ENCODE measurements at places on chromosomes 6 and 20.

GRCh38 chr6:2503816-2504494 lies 246.8 kb downstream of the MYLK4 start:
- H3K36me3 ChIP-seq, result no peaks in the 10 kb centered on the region
- H3K27ac ChIP-seq, result no peak overlapping the region
- H3K4me3 ChIP-seq, result no peak overlapping the region
- H3K27me3 ChIP-seq, result peaks cover 34% of the 10 kb centered on the region

GRCh38 chr20:14959506-14960475 lies 622.4 kb upstream of the FLRT3 start:
- H3K36me3 ChIP-seq, result no peaks in the 10 kb centered on the region
- no peak overlapping the region for H3K4me3 ChIP-seq
- DNase-seq, result no peak
- no peaks in the 10 kb centered on the region for H3K27me3 ChIP-seq
- H3K27ac ChIP-seq, result no peak overlapping the region

DNA sequence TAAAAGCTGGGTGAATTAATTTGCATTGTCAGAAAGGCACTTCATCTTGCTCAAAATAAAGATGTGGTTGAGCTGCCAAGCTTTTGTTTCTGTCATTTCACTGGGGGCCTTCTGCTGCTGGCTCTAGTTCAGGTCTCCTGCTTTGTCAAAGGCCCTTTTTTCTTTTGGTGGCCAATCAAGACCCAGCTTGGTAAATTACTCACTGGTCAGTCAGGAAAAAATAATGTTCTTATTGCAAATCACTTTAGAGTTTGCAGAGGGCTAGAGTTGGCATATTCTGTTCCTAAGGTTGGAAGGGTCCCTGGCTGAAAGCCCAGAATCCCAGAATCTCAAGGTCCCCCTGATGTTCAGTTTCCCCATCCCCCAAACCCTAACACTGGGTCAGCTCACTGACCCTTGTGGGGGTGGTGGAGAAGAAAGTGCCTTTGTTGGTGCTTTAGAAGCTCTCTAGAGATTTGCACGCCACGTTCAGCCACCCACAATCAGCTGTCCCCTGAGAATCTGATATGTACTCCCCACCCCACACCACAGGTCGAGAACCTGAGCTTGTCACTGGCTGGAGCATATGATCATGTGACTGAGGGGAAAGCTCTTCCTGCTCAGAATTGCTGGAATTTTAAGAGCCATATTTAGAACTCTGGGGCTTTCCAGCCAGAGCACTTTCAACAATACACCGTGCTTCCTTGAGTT lies 21.7 kb upstream of the BNIP5 start:
- H3K36me3 ChIP-seq, result peaks cover 7% of the 10 kb centered on the region
- H3K4me1 ChIP-seq, result peaks cover 20% of the 10 kb centered on the region
- H3K27ac ChIP-seq, result no peak overlapping the region
- no peak for DNase-seq
- H3K4me3 ChIP-seq, result no peak overlapping the region

DNA sequence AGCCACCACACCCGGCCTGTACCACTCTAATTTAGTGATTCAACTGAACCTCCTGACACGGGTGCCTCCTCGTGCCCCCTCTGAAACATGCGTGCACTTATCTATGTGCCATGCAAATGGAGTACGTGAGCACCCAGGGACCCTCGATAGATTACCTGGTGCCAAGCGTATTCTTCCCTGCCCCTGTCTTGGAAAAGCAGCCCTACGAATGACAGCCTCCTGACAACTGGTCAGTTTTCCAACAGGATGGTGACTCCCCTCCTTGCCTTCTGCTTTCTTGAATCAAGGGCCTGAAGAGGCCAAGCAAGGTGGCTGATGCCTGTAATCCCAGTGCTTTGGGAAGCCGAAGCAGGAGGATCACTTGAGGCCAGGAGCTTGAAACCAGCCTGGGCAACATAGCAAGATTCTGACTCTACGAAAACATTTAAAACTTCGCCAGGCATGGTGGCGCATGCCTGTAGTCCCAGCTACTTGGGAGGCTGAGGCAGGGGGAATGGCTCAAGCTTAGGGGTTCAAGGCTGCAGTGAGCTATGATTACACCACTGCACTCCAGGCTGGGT lies 25.4 kb upstream of the SYNJ2 start:
- DNase-seq, result no peak
- H3K4me3 ChIP-seq, result no peak overlapping the region
- peaks cover 5% of the 10 kb centered on the region for H3K27me3 ChIP-seq
- peaks cover 6% of the 10 kb centered on the region for H3K4me1 ChIP-seq

- H3K4me3 ChIP-seq, result no peak overlapping the region
- H3K36me3 ChIP-seq, result no peaks in the 10 kb centered on the region
- DNase-seq, result no peak
- peaks cover 16% of the 10 kb centered on the region for H3K27me3 ChIP-seq
These were observed 243.1 kb downstream of the ALDH8A1 start for GRCh38 chr6:134706806-134707205.

DNA sequence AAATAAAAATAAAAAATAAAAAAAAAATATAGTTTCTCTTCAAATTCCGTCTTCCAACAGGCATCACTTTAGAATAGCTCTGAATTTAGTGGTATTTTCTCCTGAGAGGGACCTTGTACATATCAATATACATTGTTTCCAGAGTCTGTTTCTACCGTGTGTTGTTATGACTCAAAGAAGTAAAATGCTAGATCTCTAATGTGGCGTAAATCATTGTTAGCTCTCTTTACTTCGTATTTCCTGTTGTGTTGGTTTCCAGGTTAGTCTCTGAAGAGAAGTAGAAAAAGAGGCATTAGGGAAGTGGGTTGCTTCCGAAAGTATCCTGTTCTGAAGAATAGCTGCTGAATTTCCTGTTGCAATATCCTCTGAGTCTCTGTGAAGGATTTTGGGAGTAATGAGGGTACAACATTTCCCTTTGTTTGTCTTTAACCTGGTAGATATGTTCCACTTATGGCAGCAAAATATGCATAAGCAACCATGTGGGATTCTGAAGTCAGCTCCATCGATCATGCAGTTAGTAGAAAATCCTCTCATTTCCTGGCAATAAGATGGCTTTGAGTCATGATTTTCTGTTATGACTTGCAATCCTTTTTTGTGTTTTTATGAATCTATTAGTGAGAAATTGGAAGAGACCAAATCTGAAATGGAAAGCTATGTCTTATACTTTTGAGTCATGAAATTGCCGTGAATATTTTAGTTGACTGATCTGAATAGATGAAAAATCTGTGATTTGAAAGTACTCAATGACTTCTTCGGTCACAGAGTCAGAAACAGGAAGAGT lies 42.0 kb upstream of the MCHR2 start:
- no peaks in the 10 kb centered on the region for H3K27me3 ChIP-seq
- no peak overlapping the region for H3K27ac ChIP-seq
- no peaks in the 10 kb centered on the region for H3K4me1 ChIP-seq
- DNase-seq, result no peak
- H3K4me3 ChIP-seq, result no peak overlapping the region

DNA sequence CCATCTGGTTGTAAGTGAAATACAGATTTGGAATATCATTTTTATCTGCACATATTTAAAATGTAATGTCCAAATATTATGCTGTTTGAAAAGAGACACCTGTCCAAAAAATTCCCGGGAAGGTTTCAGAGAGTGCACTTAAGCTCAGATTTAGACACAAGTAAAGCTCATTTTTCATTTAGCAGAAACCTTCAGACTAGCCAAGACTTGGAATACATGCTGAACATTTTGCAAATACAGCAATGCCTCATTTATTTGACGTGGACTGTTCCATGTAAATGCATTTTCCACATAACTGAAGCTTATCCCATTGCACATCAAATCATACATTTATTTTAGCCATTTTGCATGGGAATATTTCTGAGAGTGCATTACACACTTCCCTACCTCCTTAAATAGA lies 280.7 kb downstream of the ZNF217 start:
- H3K27me3 ChIP-seq, result peaks cover 3% of the 10 kb centered on the region
- no peak for DNase-seq
- no peak overlapping the region for H3K4me3 ChIP-seq
- no peaks in the 10 kb centered on the region for H3K36me3 ChIP-seq
- H3K27ac ChIP-seq, result no peak overlapping the region

DNA sequence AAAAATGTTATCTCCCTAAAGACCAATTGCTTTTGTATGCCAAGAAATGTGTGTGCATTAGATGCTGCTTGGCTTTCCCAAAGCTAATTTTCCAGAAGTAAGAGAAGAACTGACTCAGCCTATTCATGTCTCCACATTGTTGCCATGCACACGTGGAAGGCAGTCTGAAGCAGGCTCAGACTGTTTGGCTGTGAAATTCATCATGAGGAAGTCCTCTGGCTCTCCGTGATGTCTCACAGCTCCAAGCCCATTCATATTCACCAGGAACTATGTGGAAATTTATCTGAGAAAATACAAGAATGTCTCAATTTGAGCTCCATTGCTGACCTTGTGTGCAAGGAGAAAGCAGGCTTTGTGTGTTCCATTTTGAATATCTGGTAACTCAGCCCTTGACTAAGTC lies 1022.2 kb upstream of the GJE1 start:
- H3K4me3 ChIP-seq, result no peak overlapping the region
- H3K4me1 ChIP-seq, result no peaks in the 10 kb centered on the region
- H3K27me3 ChIP-seq, result no peaks in the 10 kb centered on the region
- no peak overlapping the region for H3K27ac ChIP-seq
- no peak for DNase-seq

- no peaks in the 10 kb centered on the region for H3K36me3 ChIP-seq
- no peaks in the 10 kb centered on the region for H3K27me3 ChIP-seq
- no peak for DNase-seq
- no peak overlapping the region for H3K27ac ChIP-seq
- H3K4me3 ChIP-seq, result no peak overlapping the region
- H3K4me1 ChIP-seq, result no peaks in the 10 kb centered on the region
These were observed 115.0 kb downstream of the PRKN start for GRCh38 chr6:162612613-162613012.

GRCh38 chr6:19824058-19824807 lies 12.9 kb upstream of the ID4 start:
- H3K27ac ChIP-seq, result no peak overlapping the region
- H3K4me1 ChIP-seq, result no peaks in the 10 kb centered on the region
- H3K4me3 ChIP-seq, result no peak overlapping the region
- no peaks in the 10 kb centered on the region for H3K36me3 ChIP-seq

DNA sequence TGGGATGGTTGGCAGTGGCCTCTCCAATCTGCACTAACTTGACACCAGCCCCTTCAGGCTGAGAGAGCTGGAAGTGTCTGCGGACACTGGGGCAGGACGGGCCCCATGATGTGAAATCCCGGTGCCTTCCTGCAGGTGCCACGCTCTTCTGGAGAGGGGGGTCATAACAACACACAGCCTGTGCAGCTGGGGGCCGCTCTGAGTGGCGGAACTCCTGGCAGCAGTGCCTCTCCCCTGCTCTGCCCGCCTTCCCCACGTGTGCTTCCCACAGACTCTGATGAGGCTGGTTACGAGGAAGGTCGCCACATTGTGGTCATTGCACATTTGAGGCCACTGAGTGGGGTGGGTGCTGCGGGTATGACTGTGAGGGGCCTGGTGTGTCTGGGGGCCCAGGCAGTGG lies 145.2 kb downstream of the DTNBP1 start:
- H3K27me3 ChIP-seq, result no peaks in the 10 kb centered on the region
- no peak overlapping the region for H3K27ac ChIP-seq
- no peak overlapping the region for H3K4me3 ChIP-seq
- DNase-seq, result no peak
- H3K4me1 ChIP-seq, result peaks cover 15% of the 10 kb centered on the region

GRCh38 chr6:129368970-129369369 lies 341.0 kb downstream of the ARHGAP18 start:
- no peak overlapping the region for H3K4me3 ChIP-seq
- H3K36me3 ChIP-seq, result no peaks in the 10 kb centered on the region
- H3K27me3 ChIP-seq, result no peaks in the 10 kb centered on the region
- H3K4me1 ChIP-seq, result peaks cover 14% of the 10 kb centered on the region

GRCh38 chr20:63546256-63546955 lies 1.1 kb downstream of the SRMS start:
- no peaks in the 10 kb centered on the region for H3K36me3 ChIP-seq
- no peak for DNase-seq
- H3K27ac ChIP-seq, result no peak overlapping the region
- no peak overlapping the region for H3K4me3 ChIP-seq
- no peaks in the 10 kb centered on the region for H3K4me1 ChIP-seq
- H3K27me3 ChIP-seq, result peaks cover 18% of the 10 kb centered on the region

GRCh38 chr20:45283551-45284057 lies 23.0 kb upstream of the RBPJL start:
- no peaks in the 10 kb centered on the region for H3K36me3 ChIP-seq
- no peak for DNase-seq
- H3K4me1 ChIP-seq, result peaks cover 5% of the 10 kb centered on the region
- H3K4me3 ChIP-seq, result no peak overlapping the region
- no peak overlapping the region for H3K27ac ChIP-seq
- peaks cover 24% of the 10 kb centered on the region for H3K27me3 ChIP-seq

DNA sequence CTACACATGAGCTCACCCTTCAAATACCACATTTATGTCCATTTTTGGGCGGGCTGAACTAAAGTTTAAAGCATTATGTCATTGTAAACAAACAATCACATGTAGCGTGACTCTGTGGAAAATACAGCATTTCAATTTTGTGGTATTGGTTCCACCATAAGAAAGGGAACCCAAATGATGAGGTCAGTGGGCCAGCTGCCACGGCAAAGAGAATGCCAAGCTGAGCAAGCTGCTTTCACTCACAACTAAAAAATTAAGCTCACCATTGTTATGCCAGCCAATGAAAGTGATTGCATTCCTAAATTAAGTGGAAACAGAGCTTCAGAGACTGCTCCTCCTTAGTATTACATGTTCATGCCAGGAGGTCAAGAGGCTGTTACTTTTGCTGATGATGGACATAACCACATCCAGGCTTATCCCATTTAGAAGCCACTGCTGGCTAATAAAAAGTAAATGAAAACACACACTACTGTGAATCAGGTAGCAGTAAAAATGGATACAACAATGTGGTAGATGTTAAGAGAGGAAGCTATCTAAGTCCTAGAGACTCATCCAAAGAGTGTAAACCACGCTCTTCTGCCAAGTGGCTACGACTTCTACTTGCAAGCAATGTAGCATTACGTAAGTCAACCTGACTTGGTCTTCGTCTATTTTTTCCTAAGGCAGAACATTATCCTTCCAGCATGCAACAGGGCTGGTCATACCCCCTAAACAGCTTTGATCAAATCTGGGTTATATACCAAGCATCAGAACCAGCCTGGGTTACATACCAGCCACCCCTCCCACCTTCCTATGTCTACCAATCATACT lies 164.8 kb downstream of the BACH2 start:
- no peaks in the 10 kb centered on the region for H3K27me3 ChIP-seq
- peak overlapping the region; percentile 15 for H3K27ac ChIP-seq
- no peak overlapping the region for H3K4me3 ChIP-seq
- no peak for DNase-seq
- H3K4me1 ChIP-seq, result peaks cover 52% of the 10 kb centered on the region

GRCh38 chr20:61134296-61135030 lies 117.6 kb upstream of the CDH4 start:
- no peak for DNase-seq
- H3K36me3 ChIP-seq, result no peaks in the 10 kb centered on the region
- peaks cover 7% of the 10 kb centered on the region for H3K27me3 ChIP-seq
- no peaks in the 10 kb centered on the region for H3K4me1 ChIP-seq

All from activated naive CD8-positive, alpha-beta T cell treated with anti-CD3 and anti-CD28 coated beads, Interleukin-2, amount 10 ng/mL, durations not matched to agents 7 days and 5 days (primary cell).